ENCODE measurements at places on chromosomes 11 and 22.

DNA sequence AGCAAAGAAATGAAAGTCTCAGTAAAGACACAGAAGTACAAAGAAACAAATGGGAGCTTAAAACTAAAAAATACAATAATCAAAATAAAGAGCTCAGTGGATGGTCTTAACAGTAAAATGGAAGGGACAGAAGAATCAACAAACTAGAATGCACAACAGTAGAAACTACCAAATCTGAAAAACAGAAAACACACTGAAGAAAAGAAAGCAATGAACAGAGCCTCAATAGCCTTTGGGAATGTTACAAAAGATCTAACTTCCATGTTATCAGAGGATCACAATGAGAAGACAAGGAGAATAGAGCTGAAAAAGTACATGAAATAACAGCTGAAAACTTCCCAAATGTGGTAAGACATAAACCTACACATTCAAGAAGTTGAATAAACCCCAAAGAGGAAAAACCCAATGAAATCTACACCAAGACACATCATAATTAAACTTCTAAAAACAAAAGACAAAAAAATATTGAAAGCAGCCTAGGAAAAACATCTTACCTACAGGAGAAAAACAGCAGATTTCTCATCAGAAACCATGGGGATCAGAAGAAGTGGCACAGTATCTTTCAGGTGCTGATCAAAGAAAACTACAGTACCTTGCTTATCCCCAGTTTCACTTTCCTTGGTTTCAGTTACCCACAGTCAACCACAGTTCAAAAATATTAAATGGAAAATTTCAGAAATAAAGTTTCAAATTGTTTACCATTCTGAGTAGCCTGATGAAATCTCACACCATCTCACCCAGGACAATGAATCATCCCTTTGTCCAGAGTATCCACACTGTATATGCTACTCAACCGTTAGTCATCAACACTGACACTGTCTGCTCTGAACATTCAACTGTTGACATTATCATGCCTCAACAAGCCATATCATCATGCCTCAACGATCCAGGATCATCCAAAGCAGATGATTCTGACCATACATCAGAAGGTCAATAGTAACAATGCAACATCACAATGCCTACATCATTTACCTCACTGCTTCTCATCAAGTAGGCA, 22.2 kb downstream of the RRAS2 start:
- no peak for DNase-seq

DNA sequence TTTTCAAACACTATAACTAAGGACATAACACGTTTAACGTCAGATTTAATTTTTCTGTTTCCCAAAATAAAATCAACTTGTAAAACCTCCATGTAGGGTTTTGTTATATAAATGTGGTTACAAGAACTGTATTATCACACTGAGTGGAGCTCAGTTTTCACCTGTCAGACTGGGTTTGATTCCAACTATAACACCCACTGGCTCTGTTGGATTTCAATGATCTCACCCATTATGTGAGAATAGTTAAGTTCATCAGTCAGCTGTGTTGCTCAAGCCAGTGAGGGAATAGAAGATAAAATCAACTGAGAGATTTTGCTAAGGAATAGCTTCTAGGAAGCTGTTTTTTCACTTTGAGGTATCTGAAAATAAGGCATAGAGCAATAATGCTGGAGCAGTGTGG, 5.1 kb upstream of the OR52R1 start:
- no peak for DNase-seq

DNA sequence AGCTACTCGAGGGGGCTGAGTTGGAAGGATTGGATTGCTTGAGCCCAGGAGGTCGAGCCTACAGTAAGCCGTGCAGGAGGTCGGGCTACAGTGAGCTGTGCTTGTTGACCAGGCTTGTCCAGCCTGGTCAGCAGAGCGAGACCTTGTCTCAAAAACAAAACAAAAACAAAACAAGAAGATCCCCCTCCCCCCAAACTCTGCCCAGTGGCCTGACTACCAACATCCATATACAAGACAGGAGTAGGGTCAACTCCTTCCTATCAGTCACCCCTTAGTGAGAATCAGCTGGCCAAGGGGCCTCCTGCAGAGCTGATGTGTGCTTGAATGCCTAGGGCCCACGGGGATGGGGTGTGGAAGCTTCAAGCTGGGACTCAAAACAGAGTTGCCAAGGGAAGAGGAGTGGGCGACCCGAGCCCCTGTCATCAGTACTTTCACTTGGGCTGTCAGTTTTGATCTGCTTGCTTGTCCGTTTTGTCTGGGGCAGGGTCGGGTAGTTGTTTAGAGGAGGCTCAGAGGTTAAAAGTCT, 942 bp upstream of the TSPAN18 start:
- DNase-seq, result peak; percentile 64

DNA sequence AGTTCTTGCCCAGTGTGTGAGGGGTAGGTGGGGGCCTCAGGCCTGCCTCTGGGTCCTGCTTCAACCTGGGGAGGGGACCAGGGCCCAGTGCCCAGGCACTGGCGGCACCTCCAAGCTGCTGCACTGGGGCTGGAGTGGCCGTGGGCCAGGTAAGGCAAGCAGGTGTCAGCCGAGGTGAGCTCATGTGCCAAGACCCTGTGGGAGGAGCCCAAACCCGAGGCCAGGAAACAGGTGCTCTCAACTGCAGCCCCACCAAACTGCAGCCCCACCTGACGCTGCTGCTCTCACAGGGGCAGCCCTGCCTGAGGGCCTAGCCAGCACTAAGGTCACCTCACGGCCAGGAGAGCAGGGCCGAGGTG, 18.1 kb upstream of the GNB1L start:
- DNase-seq, result peak; percentile 61

DNA sequence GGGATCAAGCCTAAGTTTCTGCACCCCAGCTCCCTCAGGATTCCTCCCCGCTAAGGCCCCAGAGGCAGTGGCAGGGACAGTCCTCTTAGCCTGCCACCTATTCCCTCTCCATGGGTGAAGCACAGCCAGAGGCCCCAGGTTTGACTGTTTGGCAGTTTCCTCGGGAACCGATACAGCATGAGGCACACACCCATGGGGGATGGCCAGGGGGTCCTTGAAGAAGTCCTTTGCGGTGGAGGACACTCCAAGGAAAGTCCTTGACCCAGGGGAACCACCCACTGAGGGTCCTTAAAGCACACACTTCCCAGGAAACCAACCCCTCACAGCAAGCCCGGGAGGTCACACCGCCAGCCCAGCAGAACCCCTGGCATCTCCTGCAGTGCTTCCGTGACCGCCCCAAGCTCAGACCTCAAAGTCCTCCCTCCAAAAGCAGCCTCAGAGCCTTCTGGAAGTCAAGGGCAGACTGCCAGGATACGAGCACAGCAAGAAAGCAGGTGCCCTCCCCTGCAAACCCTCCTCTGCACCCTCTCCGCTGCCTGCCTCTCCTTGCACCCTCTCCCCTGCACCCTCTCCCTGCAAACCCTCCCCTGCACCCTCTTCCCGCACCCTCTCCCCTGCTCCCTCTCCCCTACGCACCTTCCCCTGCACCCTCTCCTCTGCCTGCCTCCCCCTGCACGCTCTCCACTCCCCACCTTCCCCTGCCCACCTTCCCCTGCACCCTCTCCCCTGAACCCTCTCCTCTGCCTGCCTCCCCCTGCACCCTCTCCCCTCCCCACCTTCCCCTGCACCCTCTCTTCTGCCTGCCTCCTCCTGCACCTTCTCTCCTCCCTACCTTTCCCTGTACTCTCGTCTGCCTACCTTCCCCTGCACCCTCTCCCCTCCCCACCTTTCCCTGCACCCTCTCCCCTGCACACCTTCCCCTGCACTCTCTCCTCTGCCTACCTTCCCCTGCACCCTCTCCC, 1.4 kb downstream of the SIGIRR start:
- DNase-seq, result no peak

DNA sequence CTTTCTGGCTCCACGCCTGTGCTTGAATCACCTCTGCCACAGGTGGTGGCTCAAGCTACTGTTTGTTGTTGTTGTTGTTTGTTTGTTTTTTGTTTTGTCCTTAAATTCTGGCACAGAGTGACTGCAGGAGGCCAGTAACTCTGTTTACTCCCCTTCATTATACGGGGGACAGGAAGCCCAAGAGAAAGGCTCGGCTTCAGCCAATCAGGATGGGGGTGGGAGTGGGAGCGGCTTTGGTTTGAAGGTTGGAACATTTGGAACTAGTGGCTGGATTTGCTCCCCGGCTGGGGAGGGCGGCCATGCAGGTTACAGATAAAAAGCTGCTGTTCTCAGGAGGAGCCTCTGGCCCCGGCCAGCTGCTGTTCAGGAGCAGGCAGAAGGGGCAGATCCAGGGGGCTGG, 19.7 kb upstream of the CABP2 start:
- DNase-seq, result no peak

DNA sequence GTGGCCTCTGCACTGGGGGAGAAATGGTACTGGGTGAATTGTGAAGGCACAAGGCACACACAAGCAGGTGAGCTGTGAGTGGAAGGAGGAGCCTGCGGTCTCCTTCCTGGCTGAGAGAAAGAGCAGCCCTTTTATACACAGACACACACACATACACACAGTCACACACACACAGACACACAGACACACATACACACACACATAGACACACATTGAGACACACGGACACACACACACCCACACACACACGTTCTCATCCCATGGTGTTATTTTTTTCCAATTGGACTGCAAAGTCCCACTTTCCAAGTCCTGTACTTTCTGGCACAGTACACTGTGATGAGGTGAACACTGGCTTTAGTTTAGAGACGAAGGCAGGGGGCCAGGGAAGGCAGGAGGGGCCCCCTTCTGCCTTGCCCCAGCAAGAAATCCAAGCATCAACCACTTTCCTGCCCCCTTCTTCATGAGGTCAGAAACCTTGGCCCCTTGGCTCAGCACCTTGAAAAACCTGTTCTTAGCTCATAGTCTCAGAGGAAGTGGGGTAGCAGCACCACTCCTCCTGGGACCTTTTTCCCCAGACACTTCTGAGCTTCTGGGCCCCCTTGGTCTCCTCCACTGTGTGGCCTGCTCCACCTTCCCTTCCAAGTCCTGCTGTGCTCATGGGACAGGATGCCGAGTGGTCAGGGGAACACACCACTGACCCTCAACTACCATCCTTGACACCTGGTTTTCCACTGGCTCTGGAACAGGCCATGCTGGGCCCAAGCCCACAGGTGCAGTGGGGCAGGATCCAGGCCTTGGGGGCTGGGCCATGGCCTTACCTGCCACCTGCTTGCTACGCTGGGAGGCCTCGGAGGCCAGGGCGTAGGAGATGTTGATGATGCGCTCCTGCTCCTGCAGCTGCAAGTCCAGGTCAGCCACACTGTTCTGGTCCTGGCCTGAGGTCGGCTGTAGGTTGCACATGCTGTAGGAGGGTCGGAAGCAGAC, 43.8 kb downstream of the C11orf58 start:
- DNase-seq, result no peak

DNA sequence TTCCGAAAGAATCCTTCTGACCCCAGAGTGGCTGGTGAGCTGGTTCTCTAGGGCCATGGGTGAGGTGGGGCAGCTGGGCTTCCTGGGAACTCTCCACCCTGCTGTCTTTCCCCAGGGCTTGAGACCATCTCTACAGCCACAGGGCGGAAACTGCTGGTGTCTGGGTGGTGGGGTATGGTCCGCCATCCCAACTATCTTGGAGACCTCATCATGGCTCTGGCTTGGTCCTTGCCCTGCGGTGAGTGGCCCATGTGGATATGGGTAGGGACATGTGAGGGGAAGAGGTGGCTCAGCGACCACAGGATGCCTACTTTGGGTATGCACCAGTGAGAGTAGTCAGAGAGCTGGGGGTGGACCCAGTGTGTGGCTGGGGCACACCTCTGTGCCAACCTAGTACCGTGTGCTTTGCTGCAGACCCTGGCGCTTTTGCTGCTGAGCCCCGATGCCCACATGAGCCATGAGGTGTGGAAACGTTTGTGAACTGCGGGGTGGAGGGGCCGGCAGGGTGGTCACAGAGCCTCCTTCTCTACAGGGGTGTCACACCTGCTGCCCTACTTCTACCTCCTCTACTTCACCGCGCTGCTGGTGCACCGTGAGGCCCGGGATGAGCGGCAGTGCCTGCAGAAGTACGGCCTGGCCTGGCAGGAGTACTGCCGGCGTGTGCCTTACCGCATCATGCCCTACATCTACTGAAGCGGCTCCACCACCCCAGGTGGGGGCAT, 2.0 kb downstream of the ZNHIT2 start:
- peak; percentile 62 for DNase-seq
